Ascending aorta (tissue), 2 donors: ENCODE measurements at places on chromosomes 2 and 18.

GRCh38 chr2:12363569-12363968, 353.2 kb upstream of the TRIB2 start:
- H3K36me3 ChIP-seq = no peaks in the 10 kb centered on the region
- no peaks in the 10 kb centered on the region for H3K27me3 ChIP-seq
- H3K4me1 ChIP-seq = no peaks in the 10 kb centered on the region

- peak; percentile 64 for DNase-seq
- H3K4me1 ChIP-seq = no peaks in the 10 kb centered on the region
- no peaks in the 10 kb centered on the region for H3K27me3 ChIP-seq
These were observed 55.3 kb downstream of the DTNB start for GRCh38 chr2:25617948-25618646.

GRCh38 chr2:66872081-66872985, 437.4 kb downstream of the MEIS1 start:
- no peaks in the 10 kb centered on the region for H3K36me3 ChIP-seq
- DNase-seq = no peak
- H3K27ac ChIP-seq = no peak overlapping the region
- H3K4me3 ChIP-seq = no peak overlapping the region

DNA sequence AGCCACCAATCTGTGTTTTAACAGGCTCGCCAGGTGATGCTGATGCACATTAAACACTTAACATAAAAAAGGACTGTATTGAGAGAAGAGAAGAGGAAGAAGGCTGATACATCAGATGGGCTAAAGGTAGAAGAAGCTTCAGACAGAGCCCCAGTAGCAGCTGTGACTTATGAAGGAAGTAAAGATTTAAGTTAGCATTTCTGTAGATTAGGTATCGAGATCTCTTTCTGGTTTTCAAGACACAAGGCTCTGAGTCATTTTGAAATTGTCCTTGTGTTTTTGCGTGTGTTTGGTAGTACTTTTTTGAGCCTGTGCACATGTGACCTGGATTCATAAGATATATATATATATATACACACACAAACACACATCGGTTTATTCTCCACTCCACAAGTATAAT, 40.6 kb upstream of the GCFC2 start:
- H3K4me1 ChIP-seq = no peaks in the 10 kb centered on the region
- no peak overlapping the region for H3K4me3 ChIP-seq
- no peak for DNase-seq

DNA sequence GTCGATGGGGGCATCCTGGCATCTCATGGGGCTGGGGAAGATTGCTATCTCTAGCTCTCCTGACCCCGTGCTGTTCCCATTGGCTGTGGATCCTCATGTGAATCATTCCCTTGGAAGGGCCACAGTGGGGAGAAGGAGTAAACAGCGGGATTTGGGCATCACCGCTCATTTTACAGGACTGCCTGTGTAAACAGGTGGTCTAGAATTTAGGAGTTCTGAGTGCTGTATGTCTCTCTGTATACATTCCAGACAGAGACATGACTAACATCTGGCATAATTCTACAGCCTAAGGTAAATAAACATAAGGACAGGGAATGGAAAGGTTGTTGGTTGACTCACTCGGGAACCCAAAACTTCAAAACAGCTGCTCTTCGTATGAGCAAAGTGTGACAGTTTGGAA, 92.7 kb downstream of the COPS8 start:
- H3K4me3 ChIP-seq = no peak overlapping the region
- H3K27me3 ChIP-seq = no peaks in the 10 kb centered on the region
- DNase-seq = no peak

DNA sequence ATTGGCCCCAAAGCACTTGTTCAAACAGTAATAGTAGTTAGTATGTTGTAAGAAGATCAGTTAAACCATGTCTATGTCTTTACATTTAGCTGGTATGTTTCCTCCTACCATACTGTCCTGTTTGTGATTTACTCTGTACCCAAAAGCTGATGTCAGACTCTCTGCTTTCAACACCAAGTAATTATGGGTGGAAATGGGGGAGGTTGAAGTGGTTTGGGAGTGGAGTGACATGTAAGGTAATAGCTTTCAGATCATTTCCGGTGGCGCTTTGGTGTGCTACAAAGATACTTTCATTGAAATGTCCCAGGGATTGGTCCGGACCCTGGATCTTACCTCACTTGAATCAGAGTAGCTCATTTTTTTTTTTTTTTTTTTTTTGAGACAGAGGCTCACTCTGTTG, 39.7 kb upstream of the TGIF1 start:
- H3K4me3 ChIP-seq = no peak overlapping the region
- DNase-seq = no peak
- H3K36me3 ChIP-seq = no peaks in the 10 kb centered on the region
- H3K27me3 ChIP-seq = no peaks in the 10 kb centered on the region

DNA sequence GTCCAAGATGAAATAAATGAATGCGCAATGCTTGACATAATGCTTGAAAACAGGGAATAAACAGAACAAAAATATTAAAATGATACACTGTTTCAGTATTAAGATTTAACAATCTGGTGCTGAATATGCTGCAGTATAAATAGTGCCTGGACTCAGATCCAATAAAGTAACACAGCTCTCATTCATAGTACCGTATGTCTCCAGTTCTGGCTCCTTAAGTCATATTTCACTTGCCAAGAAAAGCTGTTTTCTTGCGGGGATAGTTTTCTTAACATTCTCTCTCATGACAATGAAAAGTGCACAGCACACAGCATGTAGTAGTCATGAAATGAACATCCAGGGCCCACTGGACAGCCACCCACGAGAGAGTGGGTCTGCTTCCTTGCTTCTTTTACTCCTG, 74.7 kb downstream of the SATB2 start:
- H3K4me1 ChIP-seq = no peaks in the 10 kb centered on the region
- no peak for DNase-seq
- no peak overlapping the region for H3K4me3 ChIP-seq
- peaks cover 4% of the 10 kb centered on the region for H3K36me3 ChIP-seq
- H3K27me3 ChIP-seq = no peaks in the 10 kb centered on the region

DNA sequence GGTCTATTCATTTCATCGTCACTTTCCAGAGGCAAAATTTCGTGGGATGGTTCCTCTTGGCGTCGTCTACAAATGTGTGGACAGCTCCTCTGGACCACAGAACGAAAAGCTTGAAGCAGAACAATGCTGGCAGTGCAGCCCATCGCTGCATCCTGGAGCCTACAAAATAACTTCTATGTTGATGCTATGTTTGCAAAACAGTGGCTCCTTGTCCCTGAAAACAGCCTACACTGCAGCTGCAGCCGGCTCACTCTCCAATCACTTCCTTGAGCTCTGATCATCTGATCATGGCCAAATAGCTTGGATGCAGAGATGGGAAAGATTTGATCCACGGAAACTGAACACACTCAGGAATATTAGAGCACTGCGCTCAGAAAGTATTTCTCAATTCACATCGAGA, 60.0 kb downstream of the DOCK10 start:
- DNase-seq = no peak
- H3K4me1 ChIP-seq = no peaks in the 10 kb centered on the region
- H3K27ac ChIP-seq = peak overlapping the region; percentile 87
- H3K27me3 ChIP-seq = no peaks in the 10 kb centered on the region
- peak overlapping the region; percentile 56 for H3K4me3 ChIP-seq

- H3K4me3 ChIP-seq = peak overlapping the region; percentile 70
- no peaks in the 10 kb centered on the region for H3K27me3 ChIP-seq
- peaks cover 8% of the 10 kb centered on the region for H3K36me3 ChIP-seq
- peak overlapping the region; percentile 94 for H3K27ac ChIP-seq
These were observed 7.3 kb downstream of the IRS1 start for GRCh38 chr2:226792155-226792881.

DNA sequence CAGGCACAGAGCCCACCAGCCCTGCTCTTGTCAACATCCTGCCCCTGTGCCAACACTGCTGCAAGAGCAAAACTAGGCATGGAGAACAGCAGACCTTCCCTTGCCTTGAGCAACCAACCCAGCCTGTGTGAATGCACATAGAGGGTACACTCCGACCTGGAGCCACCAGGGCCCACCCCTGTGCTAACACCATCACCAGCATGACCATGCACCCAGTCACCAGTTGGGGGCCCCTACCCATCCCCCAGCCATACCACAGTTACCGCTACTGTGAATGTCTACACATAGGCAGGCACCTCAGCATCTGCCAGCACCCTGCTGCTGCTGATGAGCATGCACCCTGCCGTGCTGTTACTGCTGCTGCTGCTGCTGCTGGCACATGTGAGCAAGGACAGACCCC, 301.9 kb upstream of the ST6GAL2 start:
- H3K36me3 ChIP-seq = no peaks in the 10 kb centered on the region
- H3K4me1 ChIP-seq = no peaks in the 10 kb centered on the region
- no peak overlapping the region for H3K4me3 ChIP-seq
- H3K27me3 ChIP-seq = no peaks in the 10 kb centered on the region
- H3K27ac ChIP-seq = no peak overlapping the region

GRCh38 chr18:50424877-50425690, 50.2 kb downstream of the SKA1 start:
- H3K36me3 ChIP-seq = no peaks in the 10 kb centered on the region
- no peak overlapping the region for H3K27ac ChIP-seq
- no peaks in the 10 kb centered on the region for H3K4me1 ChIP-seq
- no peaks in the 10 kb centered on the region for H3K27me3 ChIP-seq
- H3K4me3 ChIP-seq = no peak overlapping the region
- DNase-seq = no peak

DNA sequence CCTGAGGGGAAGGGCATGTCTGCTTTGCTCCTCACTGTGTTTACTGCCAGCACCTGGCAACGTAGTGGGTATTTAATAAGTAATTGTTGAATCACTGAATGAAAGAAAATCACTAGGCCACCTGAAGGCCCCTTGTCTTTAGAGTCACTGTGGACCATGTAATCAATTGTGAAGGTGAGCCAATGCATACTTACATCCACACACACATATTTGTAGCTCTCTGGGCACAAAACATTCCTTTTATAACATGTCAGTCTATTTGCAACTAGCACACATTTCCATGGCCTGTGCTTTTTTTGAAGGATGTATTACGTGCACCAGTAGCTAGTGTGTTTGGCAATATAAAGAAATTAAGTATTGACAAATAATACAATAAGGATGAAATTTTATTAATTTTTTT, 11.2 kb downstream of the ATP8B1 start:
- no peak for DNase-seq
- no peaks in the 10 kb centered on the region for H3K27me3 ChIP-seq
- H3K27ac ChIP-seq = peak overlapping the region; percentile 80
- no peaks in the 10 kb centered on the region for H3K36me3 ChIP-seq
- no peak overlapping the region for H3K4me3 ChIP-seq

DNA sequence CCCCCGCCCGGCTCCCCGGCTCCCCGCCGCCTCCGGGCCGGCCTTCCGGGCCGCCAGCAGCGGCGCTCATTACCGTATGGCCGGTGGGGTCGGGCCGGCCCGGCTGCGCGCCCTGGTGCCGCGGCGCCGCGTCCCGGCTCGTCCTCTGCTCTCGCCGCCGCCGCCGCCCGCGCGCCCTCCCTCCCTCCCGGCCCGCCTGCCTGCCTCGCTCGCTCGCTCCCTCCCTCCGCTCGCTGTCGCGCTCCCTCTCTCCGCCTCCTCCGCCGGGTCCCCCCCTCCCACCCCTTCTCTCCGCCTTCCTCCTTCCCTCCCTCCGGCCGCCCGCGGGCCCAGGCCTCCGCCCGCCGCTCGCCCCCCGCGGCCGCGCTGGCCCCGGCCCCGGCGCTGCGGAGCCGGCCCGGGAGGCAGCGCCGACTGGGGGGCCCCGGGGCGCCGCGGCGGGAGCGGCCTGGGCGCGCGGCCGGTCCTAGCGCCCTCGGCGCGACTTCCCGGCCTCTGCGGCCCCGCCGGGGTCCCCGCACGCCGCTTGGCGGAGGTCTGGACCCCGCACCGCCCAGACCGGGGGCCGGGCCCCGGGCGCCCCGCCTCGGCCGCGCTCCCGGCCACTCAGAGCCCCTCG, at the start of gene DNMT3A:
Gene DNMT3A (minus strand): TSS at position 173 of the 619 bp plus-strand sequence. CDS start 27,941 bp downstream, outside the sequence.
- H3K27ac ChIP-seq = peak within 1 kb of the TSS; percentile 84
- H3K4me1 ChIP-seq = peaks cover 3% of the 10 kb centered on the region
- no peak for DNase-seq
- H3K4me3 ChIP-seq = peak within 1 kb of the TSS; percentile 95
- no peaks in the 10 kb centered on the region for H3K36me3 ChIP-seq

GRCh38 chr2:19731037-19731436, 170.7 kb downstream of the TTC32 start:
- no peaks in the 10 kb centered on the region for H3K27me3 ChIP-seq
- DNase-seq = peak; percentile 45
- H3K4me3 ChIP-seq = no peak overlapping the region
- no peak overlapping the region for H3K27ac ChIP-seq

- H3K4me3 ChIP-seq = no peak overlapping the region
- no peaks in the 10 kb centered on the region for H3K4me1 ChIP-seq
- H3K36me3 ChIP-seq = no peaks in the 10 kb centered on the region
- H3K27ac ChIP-seq = no peak overlapping the region
- no peaks in the 10 kb centered on the region for H3K27me3 ChIP-seq
- DNase-seq = no peak
These were observed 11.1 kb downstream of the PDE1A start for GRCh38 chr2:182415771-182416170.

DNA sequence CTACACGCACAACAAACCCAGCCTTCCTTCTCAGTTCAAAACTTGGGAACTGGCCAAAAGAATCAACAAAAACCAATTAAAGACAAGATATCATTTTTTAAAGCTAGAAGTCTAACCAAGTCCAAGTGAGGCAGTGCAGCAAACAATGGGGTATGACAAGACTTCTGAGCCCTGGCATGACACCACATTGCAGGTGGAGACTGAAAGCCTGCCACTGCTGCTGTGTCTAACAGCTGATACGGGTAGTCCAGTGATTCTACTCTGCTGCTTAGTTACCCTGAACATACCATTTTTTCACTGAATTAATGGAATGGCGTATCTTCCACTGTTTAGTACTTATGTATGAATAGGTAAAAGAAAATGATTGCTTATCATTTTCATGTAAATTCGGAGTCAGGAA, 47.4 kb upstream of the KIDINS220 start:
- no peak for DNase-seq
- H3K27ac ChIP-seq = no peak overlapping the region
- H3K4me3 ChIP-seq = no peak overlapping the region
- no peaks in the 10 kb centered on the region for H3K27me3 ChIP-seq

DNA sequence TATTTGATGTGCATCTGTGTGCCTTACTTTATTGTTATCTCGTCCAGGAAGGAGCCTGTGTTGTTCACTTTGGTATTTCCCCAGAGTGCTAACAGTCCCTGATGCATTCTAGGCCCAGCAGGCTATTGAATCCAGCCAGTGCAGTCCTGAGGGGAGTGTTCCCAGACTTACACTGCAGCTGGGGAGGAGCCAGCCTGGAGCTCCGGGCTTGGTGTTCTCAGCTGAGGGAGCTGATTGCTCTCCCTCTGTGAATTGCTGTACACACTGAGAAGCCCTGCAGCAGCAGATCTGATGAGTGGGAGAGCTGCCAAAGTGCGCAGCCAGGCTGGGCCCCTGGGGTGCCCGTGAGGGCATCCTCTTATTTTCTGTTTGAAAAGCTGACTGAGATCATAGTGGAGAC, 159.2 kb downstream of the GALNT3 start:
- no peaks in the 10 kb centered on the region for H3K27me3 ChIP-seq
- no peak overlapping the region for H3K4me3 ChIP-seq
- H3K36me3 ChIP-seq = no peaks in the 10 kb centered on the region
- no peak overlapping the region for H3K27ac ChIP-seq

GRCh38 chr2:105391058-105391627, 7.7 kb downstream of the FHL2 start:
- no peaks in the 10 kb centered on the region for H3K27me3 ChIP-seq
- no peak overlapping the region for H3K27ac ChIP-seq
- peaks cover 2% of the 10 kb centered on the region for H3K36me3 ChIP-seq
- no peak overlapping the region for H3K4me3 ChIP-seq
